Fibroblast of skin of right biceps (primary cell): ENCODE measurements at places on chromosomes 3 and 15.
A peak's percentile ranks its signal among the peaks of the same experiment; 100 is the strongest.

- no peak for DNase-seq
Measured at GRCh38 chr3:67034371-67034770, 36.3 kb downstream of the KBTBD8 start.

DNA sequence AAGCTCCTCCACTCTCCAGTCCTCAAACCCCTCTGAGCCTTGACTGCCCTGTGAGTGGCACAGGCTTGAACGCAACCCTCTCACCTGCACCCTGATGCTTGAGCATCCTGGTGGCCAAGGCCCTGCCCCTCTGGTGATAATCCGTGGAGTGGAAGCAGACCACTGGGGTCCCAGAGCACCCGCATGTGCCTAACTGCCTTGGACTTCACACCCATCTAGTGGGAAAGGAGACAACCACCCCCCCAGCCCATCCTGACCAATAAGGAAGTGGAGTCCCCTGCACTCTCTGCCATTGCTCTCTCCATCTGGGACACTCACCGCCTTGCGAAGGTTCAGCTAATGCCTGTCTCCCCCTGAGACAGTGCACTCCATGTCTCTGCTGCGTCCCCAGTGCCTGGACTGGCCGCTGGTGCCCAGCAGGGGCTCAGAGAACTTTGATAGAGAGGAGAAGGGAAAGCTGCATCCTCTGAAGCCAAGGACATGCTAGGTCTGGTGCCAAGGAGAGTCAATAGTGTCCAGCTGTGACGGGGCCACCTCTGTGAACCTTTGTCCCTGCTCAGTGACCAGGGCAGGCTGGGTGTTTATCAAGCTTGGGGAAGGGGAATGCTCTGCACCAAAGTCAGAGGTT is 3.4 kb downstream of the KLF15 start:
- no peak for DNase-seq

DNA sequence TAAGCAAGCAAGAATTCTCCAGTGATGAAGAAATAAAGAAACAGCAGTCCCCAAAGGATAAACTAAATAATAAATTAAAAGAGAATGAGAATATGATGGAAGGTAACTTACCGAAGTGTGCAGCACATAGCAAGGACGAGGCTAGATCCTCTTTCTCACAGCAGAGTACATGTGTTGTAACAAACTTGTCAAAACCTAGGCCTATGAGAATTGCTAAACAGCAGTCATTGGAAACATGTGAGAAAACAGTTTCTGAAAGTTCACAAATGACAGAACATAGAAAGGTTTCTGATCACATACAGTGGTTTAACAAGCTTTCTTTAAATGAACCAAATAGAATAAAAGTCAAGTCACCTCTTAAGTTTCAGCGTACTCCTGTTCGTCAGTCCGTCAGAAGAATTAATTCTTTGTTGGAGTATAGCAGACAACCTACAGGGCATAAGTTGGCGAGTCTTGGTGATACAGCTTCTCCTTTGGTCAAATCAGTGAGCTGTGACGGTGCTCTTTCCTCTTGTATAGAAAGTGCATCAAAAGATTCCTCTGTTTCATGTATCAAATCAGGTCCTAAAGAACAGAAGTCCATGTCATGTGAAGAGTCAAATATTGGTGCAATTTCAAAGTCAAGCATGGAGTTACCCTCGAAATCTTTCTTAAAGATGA is 4.5 kb upstream of the SCG5 start:
- no peak for DNase-seq

GRCh38 chr3:31861826-31862225 is 119.2 kb downstream of the OSBPL10 start:
- DNase-seq = no peak

DNA sequence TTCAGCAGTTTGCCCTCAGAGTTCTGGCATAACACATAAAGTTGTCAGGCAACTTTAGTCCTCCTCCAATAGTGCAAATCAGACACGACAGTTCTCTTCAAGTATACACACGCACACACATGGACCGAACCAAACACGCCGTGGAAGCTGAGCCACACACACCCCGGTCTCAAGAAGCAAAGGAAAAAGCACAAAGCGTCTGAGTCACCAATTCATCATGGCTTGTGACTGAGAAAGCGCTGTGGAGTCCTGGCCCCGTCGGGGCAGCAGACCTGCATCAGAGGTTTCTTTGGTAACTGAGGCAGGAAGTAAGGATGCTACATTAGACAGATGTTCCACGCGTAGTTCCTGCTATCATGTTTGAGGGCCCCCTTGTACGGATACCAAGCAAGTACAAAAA is 85.7 kb downstream of the VGLL4 start:
- DNase-seq = peak; percentile 89

GRCh38 chr3:183497313-183497712 is 58.2 kb downstream of the KLHL6 start:
- DNase-seq = no peak

GRCh38 chr3:30578479-30578878 is 27.9 kb upstream of the TGFBR2 start:
- peak; percentile 87 for DNase-seq

GRCh38 chr15:80531796-80532195 is 127.6 kb downstream of the ARNT2 start:
- no peak for DNase-seq

DNA sequence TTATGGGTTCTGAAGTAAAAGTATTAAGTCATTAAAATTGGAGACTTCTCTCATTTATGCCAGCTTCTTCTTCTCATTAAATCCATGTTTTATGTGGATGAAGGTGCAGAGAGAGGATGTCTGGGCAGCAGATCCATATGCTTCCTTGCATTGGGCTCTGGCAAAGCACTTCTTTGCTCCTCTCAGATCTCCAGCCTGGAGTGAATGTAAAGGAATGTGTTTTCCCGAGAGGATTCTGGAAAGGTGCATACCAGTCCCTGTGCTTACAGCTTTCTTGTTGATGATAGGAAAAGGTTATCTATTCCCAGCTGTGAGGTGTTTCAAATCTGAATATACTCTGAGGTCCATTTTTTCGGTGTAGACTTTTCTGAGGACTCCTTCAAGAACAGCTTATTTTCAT is 79.9 kb upstream of the PEX5L start:
- DNase-seq = no peak

GRCh38 chr15:42371096-42371495 is 11.8 kb downstream of the CAPN3 start:
- DNase-seq = peak; percentile 47
